ENCODE measurements at places on chromosomes 3 and 15.

DNA sequence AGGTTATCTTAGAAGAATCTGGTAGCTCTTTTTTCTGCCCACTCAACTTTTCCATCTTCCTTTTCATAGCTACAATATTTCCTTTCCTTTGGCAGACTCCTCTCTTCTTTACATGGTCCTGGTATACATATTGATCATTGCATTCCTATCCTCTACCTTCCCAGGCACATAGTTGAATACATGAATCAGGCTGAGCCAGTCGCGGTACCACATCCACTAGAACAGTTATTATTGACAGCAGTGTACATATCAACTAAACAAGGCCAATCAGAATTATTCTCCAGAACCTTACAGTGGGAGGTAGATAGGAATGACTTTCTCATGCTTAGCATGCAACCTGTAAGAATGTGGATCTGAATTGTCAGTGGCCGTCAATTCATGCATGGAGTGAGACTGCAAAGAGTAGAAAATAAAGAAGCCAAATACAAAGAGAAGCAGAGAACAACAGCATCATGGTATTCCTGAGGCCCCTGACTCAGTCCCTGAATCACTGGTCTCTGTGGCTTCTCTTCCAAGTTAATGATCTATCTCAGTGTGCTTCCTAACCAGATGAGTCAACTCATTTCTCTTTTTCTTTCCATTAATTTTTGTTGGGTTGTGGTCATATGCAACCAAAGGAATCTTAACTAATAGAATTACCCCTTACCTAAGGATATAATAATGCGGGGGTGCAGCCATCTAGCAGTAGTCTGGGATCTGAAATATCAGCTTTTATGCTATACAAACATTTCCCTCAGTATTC is 60.9 kb upstream of the DCBLD2 start:
- DNase-seq = no peak

- no peak for DNase-seq
Observed at GRCh38 chr3:41532976-41533375, 333.7 kb downstream of the CTNNB1 start.

DNA sequence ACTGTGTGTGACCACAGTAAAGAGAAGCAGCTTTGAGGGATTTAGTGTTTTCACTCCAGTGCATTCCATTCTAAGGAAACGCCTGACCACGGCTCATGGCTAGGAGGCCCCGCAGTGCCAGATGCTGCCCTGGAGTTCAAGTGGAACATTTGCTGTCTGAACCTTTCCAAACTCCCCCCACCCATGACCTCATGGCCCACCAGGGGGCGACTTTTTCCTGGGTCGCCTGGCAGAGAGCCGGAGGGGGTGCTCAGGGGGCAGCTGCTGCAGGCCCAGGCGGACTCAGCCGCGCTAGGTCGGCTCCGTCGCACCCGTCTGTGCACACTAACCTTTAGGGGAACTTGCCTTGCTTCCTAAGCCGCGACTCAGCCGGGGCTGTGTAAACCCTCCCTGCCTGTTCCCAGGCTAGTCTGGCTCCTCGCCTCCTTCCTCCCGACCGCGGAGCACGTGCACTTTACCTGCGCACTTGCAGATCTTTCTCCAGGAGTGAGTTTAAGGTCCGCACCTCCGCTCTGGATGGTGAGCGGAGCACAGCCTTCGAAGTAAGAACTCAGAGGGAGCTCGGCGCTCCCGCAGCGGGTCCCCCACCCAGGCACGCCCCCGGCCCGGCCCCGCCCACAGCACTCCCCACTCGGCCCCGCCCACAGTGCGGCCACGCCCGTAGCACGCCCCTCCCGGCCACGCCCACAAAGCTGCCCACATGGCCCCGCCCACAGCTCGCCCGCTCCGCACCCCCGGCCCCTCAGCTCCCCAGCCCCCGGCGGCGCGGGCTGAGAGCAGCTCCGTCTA is at the start of gene OCA2:
TSS of gene OCA2 (minus strand) at position 550 of the 789 bp plus-strand sequence. CDS start 17,441 bp downstream, outside the sequence.
- DNase-seq = peak; percentile 44

DNA sequence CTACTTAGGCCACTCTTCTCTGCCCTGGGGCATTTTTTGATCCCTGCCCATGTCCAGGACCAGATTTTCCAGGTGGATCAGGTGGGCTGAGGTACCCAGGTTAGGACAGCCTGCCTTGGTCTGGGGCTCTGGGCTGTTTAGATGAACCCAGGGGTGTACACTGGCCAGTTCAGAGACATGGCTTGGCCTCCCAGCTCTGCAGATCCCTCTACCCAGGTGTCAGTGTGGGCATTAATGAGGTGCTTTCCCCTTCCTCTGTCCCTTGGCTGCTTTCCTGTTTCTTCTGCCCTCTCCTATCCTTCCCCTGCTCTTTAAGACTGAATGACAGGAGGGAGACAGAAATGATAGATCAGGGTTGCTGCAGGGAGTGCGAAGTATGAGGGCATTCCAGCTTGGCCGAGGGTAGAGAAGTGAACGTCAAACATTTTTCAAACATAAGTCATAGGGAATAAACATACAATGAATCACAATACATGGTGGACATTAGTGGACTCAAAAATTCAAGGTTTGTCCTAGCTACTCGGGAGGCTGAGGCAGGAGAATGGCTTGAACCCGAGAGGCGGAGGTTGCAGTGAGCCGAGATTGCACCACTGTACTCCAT is 30.5 kb downstream of the RTP1 start:
- no peak for DNase-seq

GRCh38 chr3:74167926-74168325 is 446.5 kb downstream of the CNTN3 start:
- DNase-seq = no peak

DNA sequence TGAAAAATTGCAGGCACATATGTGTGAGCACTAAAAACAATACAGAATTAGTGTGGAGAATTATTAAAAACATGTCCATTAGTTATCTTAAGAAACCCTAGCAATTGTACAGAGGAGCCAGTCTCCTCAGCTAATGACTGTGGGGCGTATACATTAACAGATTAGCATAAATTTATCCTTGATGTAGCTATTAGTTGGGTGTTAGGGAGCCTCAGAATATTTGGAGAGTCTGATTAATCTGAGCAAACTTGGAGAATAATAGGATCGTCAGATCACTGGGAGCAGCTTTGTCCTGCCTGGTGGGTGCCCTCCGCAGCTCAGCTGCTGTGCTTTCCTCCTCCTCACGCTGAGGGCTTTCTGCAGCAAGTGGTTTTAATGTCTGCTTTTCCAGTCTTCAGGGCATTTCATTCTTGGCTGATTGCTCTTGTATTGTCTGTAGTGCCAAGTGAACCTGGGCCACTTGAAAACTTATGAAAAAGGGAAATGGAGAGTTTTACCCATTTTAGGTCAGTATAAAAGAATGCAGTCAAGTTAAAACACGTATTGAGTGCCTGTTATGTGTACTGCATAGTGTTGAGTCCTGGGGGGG is 417.4 kb upstream of the SEMA6D start:
- DNase-seq = no peak
